Stimulated activated CD8-positive, alpha-beta memory T cell treated with anti-CD3 and anti-CD28 coated beads, Interleukin-7, amount 100 ng/mL, for 4 hours (primary cell): ENCODE measurements at places on chromosomes 16 and 17.
A peak's percentile ranks its signal among the peaks of the same experiment; 100 is the strongest.

DNA sequence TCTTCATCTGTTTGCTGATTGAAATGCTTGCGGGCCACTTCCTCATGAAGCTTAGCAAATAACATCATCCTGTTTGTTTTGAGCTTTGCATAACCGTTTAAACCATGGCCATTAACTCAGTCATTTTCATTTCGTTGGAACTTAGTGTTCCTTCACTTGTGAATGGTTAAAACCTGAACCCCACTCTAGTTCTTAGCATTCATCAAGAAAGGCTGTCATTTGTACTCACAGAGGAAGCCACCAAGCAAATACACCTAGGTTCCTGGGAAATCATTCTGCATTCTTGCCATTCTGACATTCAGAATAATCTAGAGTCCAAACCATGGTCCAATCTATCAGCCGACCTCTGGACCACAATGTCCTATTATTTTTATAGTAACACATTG lies 8.4 kb upstream of the TAT start:
- DNase-seq: no peak

GRCh38 chr16:10693889-10694288 lies 841 bp downstream of the TEKT5 start:
- DNase-seq: no peak

DNA sequence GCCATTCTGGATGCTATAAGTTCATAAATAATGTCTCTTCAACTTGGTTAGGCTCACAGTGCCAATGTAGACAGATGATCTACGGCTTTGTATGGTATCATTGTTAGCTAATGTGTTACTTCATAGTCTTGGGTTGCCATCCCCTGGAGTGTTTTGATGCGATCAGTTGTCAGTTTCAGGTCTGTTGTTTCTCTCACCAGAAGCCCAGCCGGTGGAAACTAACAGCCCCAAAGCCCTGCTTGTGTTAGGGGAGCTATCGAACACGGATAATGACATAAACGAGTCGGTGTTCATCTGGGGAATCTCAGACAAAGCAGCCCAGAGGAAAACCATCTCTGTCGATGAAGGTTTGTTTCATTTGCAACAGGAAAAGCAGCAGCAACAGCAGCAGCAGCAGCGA lies 107.4 kb upstream of the ANKFN1 start:
- no peak for DNase-seq

DNA sequence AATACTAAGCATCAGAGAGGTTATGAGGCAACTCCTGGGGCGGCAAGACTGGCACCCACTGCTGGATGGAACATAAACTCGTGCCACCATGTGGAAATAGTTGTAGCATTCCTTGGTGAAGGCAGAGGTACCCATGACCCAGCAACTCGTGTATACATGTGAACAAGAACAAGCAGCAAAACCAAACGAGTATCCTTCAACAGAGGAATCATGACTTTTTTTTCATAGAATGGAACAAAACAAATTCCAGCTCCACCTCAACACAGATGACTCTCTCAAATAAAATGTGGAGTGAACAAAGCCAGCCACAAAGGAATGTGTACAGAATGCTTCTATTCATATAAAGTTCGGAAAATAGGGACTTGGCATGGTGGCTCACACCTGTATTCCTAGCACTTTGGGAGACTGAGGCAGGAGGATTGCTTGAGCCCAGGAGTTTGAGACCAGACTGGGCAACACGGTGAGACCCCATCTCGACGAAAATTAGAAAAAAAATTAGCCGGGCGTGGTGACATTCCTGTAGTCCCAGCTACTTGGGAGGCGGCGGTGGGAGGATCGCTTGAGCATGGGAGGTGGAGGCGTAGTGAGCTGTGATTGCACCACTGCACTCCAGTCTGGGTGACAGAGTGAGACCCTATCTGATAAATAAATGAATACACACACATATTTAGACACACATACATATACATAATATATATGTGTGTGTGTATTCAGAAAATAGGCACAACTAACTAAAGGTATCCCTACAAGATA lies 35.3 kb downstream of the B9D1 start:
- DNase-seq: no peak

DNA sequence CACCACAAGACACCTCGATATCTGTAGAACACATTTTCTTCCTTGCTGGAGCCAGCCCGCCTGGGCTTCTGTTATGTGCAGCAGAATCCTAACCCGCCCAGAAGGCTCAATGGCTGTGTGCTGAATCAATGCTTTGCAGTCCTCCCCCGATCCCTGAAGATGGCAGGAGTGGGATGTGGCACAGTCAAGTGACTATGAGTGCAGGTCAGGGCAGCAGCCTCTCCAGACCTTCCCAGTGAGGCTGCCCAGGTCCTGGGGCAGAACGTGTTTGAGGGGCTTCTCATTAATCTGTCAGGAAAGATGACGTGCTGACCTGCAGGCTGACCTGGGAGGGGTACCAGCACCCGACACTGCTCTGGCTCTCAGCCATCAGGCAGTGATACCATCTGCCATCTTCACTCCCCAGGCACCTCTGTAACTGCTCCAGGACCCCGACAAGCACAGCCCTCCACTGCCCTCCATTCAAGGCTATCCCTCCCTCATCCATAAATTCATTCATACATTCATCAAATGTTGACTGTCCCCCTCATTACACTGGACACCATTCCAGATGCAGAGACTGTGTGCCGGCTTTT lies 35.2 kb downstream of the LRRC75A start:
- DNase-seq: no peak

- DNase-seq: no peak
Measured at GRCh38 chr17:62760059-62760944, 47.8 kb downstream of the MARCHF10 start.

DNA sequence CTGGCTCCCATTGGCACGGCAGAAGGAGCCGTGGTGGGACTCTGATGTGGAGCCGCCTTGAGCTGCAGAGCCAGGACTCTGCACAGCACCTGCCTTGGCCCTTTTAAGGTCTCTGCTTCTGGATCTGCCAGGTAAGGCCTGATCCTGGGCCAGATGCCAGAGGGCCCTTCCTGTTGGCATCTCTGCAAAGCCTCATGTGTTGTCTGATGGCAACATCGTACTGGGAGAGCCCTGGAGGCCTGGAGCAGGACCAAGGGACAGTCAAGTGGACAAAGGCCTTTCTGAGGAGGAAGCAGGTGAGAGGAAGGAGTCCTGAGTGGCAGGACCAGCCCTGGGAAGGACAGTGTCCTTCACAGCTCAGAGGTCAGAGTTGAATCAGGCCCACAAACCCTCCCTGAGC lies 26.1 kb downstream of the SOCS1 start:
- DNase-seq: no peak

DNA sequence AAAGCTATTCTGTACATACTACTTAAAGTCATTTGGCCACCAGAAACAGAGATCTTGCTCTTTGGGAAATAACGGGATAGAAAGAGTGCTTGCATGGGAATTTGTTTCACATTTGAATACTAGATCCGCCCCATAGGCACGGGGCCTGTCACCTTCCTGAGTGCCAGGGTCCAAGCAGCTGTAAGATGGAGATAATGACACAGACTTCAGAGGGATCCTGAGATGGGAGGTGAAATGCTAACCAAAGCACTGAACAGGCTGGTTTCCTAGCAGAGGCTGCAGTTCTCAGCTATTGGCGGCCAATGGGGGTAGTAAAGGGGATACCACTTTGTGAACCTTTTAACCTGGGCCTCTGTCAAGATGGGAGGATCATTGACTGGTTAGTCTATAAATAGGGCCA lies 225.4 kb downstream of the IRF8 start:
- DNase-seq: no peak

- peak; percentile 51 for DNase-seq
Measured at GRCh38 chr16:3095869-3096268, 3.2 kb downstream of the ZSCAN10 start.

DNA sequence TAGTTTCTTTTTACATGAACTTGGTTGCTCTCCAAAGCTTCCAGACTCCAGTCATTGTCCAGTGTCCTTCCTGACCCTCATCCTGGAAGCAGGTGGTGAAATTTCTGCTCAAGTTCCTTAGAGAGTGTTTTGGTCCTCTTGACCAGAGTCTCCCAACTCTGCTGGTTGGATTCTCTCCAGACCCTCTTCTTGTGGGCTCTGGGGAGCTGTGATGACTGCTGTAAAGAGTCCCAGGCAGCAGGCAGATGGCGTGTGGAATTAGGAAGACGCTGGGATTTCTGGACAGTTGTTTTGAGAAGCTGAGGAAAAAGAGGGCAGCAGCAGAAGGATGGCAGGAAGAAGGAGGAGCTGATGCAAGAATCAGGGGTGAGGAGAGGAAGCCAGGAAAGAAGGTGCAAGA lies 1.6 kb upstream of the SEZ6 start:
- no peak for DNase-seq

- DNase-seq: no peak
Measured at GRCh38 chr17:773467-774312, 8.4 kb downstream of the GLOD4 start.

DNA sequence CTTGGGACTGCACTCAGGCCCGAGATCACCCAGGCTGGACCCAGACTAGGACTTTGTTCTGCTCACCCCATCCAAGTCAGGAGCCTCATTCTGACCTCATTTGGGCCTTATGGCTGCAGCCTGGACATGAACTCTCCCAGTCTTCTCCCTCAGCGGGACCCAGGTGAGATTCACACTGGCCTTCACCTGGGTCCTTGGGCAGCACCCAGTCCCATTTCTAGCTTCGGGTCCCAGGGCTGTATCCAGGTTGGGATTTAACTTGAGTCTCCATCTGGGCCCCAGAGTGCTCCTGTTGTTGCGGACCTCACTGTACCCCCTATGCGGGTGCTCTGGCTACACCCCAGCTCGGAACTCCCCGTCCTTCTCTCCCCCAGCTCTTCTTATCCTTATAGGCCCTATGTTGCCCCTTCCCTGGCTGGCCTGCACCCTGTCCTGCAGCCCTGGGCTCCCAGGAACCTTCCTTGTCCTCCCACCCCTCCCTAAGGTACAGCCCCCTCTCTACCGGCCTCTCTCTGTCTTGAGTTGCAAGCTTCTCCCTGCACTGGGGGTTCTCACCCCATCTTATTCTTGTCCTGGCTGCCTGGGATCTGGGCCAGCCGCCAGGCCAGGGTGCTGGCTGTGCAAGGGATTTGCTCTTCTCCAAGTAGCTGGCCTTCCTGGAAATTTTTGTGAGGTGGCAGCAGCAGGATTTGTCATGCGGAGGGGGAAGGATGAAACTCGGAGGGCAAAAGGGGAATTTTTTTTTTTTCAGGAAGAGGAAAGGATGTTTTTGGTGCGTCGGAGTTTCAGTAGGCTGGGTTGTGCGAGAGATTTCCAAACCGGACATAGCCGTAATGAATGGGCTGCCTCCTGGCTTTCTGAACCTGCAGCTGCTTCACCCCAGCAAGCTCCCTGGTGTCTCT lies 904 bp downstream of the MAP2K3 start:
- no peak for DNase-seq

GRCh38 chr17:69286257-69286656 lies 40.7 kb downstream of the ABCA5 start:
- no peak for DNase-seq

- DNase-seq: no peak
Measured at GRCh38 chr16:50247906-50248608, 18.3 kb upstream of the ADCY7 start.
